H9 (cell line): ENCODE measurements at places on chromosomes 13 and 19.

DNA sequence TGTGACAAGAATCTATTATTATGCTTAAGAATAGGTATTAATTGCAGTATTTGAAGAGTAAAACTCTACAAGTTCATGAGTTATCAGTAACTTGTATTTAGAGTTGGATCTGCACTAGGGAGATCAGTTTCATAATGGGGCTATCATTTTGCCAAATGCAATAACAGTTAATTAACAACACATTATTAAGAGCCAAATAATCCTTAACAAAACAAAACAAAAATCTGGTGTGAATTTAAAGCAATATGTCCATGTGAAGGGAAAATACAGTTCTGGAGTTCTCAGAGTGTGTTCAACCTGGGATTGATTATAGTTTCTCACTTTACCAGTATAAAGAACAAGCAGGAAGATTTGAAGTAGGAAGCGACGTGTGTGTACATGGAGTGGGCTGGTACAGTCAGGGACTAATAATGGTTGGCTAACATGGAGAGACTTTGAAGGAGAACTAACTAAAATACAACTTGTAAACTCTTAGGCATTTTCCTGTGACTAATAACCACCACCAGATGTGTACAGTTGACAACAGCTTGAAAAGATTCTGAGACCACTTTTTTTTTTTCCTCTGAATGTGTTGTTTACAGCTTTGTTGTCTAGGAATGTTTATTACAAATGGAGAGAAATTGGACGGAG lies 58.5 kb downstream of the POSTN start:
- no peak for DNase-seq

DNA sequence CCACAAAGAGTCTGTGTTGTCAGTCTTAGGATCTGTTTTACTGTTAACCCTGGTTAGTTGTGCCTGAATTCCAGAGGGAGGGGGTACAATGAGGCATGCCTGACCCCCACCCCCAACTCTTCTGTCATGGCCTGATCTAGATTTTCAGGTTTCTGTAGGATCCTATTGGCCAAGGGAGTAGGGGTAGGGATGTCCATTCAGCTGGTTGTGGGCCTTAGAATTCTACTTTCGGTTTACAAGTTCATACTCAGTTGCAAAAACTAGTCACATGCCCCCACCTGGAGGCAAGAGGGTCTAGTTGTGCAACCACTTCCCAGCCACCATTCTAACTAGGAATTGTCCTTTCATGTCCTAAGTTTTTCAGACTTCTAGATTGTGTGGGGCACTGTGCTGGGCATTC lies 94.3 kb upstream of the MBNL2 start:
- DNase-seq: no peak

GRCh38 chr13:55577082-55577846 lies 1563.5 kb upstream of the PRR20A start:
- peak; percentile 57 for DNase-seq

DNA sequence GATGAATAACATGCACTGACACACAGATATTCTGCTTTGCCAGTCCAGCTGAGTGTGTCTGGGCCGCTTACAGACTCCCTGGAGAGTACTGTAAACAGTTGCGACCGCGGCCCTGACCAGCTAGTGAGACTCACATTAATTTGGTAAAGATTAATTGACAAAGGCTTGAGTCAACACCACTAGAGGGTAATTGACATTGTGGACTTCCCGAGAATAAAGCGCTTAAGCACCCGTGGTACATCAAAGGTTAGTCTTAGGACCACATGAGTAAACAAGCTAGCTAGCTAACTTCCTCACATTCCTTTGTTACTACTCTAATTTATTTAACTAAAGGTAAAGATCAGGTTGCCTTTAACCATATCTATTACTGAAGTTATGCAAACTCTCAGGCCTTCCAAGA lies 624.4 kb upstream of the ARGLU1 start:
- no peak for DNase-seq

DNA sequence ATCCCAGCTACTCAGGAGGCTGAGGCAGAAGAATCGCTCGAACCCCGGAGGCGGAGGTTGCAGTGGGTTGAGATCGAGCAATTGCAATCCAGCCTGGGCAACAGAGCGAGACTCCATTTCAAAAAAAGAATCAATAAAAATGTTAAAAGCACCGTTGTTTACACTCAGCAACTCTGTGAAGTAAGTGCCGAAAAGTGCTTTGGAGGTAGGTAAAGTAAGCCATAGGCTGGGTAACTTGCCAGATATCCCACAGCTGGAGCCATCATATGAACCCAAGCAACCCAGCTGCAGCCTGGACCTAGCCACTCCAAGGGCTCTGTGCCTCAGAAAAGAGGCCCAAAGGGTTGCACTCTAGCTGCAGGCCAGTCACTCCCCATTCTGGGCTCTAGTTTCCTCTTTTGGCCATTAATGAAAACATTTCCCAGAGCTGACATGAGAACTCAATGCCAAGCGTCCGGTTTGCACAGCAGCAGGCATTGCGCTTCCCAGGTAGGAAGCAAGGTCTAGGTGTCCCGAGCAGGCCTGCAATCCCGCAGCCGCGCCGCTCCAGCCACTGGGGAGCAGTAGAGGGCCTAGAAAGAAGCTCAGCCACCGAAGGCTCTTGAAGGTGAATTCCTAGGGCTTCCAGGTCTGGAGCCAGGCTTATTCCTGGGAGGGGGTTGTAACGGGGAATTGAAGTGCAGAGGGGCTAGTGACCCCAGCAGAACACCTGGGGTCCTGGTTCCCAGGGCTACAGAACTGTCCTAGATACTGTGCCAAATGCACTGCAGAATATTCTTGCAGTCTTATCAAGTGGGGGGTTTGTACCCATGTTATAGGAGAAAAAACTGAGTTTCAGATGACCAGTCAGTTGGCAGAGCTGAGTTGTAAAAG lies 4.1 kb upstream of the CD79A start:
- DNase-seq: peak; percentile 94

DNA sequence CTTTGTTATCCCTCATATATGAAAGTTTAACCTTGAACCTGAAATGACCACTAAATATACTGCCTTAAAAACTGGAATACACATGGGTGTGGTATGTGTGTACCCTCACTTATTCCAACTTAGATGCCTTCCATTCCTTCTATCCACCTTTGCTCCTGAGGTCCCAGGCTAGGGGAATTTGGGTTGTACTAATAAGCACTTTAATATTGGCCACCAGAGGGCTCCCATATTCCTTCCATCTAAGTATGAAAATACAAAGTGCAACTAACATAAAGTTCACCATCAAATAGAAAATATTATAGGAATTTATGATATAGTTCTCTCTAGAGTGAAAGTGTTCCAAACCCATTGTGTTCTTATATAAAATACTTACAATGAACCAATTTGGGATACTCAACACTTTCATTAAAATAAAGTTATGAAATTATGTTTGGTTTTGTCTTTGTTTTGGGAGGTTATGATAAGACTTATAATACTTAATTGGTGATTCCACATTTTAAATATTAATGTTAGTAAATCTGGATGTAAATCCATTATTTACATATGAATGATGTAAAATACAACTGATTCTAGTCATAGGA lies 62.3 kb downstream of the ITGBL1 start:
- DNase-seq: no peak

GRCh38 chr13:33026489-33027152 lies 10.4 kb downstream of the KL start:
- DNase-seq: no peak

GRCh38 chr13:93951951-93952350 lies 527.5 kb downstream of the DCT start:
- no peak for DNase-seq

DNA sequence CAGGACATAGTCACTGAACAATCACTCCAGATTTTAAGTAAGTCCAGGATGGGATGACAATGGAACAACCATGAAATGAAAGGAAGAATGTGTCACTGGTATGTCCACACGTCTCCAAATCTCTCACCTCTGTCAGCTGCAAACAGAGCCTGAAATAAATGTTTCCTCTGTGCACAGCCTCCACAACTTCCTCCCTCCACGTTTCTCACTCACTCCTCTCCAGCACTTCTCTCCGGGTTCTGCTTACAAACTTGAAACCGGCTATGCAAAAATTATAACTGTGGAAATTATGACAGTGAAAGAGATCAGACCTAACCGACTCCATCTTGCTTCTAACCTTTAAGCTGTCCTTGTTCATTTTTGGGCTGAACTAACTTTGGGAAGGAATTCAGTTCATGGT lies 35.0 kb upstream of the ALOX5AP start:
- no peak for DNase-seq

- DNase-seq: no peak
These were observed 4.6 kb downstream of the RGL3 start for GRCh38 chr19:11414544-11414943.

- no peak for DNase-seq
These were observed 43.3 kb downstream of the INSR start for GRCh38 chr19:7250951-7251350.

- DNase-seq: peak; percentile 75
These were observed 6.9 kb downstream of the KANK3 start for GRCh38 chr19:8336072-8336569.

- no peak for DNase-seq
These were observed 4.0 kb upstream of the FTL start for GRCh38 chr19:48961051-48961649.

DNA sequence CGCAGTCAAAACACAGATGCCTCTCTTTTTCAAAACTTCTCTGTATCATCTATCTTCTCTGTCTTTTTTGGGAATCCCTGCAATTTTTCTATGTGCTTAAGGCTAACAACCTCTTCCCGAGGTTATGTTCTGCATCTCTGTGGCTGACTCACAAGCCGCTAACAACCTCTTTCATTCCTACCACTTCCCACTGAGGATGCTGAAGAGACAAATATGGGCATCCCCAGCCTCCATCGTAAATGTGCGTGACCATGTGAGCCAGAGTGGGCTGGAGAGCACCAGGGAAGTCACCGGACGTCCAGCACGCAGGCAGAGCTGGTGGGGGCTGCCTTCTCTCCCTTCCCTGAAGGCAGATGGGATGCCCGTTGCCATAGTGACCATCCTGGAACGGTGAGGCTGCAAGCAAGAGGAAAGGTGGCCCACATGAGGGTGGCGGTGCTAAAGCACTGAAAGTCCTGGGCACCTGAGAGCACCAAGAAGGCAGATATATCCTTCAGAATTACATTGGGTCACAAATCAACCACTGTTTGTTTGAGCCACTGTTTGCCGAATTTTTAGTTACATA lies 122.8 kb downstream of the SHISA2 start:
- no peak for DNase-seq

GRCh38 chr19:16016226-16017137 lies 59.8 kb upstream of the TPM4 start:
- DNase-seq: no peak

GRCh38 chr13:32024750-32025149 lies 6.8 kb upstream of the FRY start:
- no peak for DNase-seq

GRCh38 chr13:114185182-114185971 lies 6.3 kb downstream of the CFAP97D2 start:
- no peak for DNase-seq

DNA sequence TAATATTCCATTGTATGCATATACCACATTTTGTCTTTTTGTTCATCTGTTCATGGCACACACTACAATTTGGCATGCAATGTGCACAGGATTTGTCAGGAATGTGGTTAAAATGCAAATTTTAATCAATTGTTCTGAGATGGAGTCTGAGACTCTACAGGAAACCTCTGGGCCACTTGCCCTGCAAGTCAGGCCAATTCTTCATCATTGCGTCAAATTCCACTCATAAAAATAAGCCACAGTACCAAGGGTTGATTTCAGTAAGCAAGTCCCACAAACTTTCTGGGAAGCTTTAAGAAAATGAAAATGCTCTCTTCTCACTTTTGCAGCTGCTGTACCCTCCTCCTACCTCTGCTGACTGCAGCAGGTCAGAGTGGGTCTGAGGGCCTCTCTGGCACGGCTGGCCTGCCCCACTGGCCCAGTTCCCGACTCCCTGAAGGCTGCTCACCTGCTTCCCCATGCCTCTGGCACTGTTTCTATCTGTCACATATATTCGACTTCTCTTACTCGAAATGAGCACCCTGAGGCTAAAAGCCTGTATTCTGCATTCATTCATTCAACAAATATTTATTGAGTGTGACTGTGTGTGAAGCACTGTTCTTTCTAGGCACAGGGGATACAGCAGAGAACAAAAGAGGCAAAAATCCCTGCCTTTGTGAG lies 83.8 kb upstream of the WASF3 start:
- DNase-seq: no peak

- no peak for DNase-seq
These were observed 39.3 kb downstream of the RFXAP start for GRCh38 chr13:36858290-36858689.

GRCh38 chr19:23385404-23385803 lies 9.9 kb downstream of the ZNF91 start:
- no peak for DNase-seq

DNA sequence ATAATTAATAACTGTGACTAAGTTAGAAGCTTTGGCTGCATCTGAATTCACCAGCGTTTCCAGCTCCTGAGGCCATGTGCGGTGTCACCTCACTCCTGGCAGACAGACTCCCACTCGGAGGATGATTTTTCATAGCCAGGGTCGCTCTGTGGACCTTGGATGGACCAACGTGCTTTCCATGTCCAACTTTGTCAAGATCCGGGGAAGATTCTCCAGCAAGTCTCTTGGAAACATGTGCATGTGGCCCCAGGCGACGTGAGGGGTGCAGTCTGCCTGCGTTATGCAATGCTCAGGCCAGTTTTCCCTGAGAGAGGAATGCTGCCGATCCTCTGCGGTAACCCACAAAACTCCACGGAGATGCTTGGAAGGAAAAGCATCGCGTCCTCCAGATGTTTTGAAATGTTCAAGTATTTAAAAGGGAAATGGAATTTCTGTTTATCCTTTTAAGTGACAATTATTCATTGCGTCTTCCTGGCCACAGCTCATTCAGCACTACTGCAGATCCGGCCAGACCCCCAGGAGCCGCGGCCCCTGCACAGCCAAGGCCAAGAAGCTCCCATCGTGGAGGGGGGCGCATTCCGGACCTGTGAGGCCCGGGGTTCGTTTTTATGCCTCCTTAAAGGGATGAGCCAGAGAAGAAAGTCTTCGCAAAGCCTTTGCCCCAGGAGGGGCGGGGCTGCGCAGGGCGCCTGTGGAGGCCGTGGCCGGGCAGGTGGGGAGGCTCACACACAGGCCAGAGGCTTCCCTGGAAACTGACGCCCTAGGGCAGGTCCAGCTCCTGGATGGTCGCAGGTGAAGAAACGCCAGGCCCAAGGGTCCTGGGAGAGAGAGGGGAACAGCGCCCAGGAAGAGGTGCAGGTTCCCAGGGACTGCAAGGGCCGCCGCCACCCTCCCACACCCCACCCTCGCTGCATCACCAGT lies 46.0 kb downstream of the C13orf46 start:
- DNase-seq: peak; percentile 22

DNA sequence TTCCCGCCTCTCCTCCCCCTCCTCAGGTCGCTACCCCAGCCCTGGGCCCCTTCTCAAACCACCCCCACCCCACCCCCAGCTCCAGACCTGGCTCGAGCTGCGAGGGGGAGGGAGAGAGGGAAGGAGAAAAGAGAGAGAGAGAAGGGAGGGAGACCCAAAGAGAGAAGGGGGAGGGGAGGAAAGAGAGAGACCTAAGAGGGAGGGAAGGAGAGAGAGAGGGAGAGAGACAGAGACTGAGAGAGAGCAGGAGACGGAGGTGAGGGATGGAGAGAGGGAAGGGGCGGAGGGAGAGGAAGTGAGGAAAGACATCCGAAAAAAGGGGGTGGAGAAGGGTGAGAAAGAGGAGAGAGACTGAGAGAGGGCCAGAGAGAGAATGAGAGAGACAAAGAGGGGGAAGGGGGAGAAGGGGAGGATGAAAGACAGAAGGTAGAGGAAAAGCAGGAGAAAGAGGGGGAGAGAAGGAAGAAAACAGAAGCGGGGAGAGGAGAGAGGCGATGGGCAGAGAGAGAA lies 2.0 kb upstream of the SPACA6 start:
- DNase-seq: no peak
